ENCODE measurements at places on chromosomes 13 and 19. TPM values are rescaled to one million over a fixed set of nuclear protein-coding genes. Genes with fewer than 3 reads are reported as not detected.

The FBXO27 gene
- total RNA-seq = 4.4 TPM

The TRIM28 gene
- 333 TPM for total RNA-seq

The ZNF560 gene
- not detected for total RNA-seq

- DNase-seq = no peak
Observed at GRCh38 chr13:74669149-74669548, 534.9 kb upstream of the KLF12 start.

DNA sequence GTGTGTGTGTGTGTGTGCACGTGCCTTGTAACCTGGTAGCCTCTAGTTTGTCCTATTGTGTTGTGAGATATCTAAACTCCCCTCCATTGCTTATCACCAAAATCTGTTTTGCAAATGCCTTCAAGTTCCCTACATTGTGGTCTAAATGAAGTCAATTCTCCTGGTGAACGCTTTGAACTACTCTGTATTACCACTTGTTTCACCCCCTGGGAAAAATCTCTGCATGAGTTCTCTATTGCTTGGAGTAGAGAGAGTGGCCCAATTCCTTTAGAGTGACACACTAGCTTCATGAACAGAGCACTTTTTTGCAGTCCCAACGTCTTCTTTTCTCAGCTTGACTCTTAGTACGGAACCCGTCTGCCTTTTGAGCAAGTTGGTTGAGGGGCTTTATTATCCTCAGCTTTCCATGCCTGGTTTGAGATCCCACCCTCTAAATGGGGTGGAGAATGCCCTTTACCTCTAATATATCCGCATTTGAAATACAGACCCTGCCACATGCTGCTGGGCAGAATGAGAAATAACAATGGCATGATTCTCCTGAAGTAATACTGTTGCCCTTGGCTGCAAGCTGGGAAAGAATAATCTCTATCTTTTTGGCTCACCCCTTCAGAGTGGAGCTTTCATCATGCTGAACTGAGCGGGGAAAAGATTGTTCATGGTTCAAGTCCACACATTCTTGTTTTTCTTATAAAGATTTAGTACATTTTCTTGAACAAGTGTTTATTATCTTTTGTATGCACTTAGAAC lies 2545.3 kb downstream of the PCDH9 start:
- no peak for DNase-seq

GRCh38 chr19:13425151-13425550 lies 81.1 kb downstream of the CACNA1A start:
- no peak for DNase-seq

- no peak for DNase-seq
Observed at GRCh38 chr13:63910511-63910910, 2494.9 kb upstream of the PCDH20 start.
